ENCODE measurements at places on chromosomes 11 and 22.

- DNase-seq, result no peak
Measured at GRCh38 chr11:30567120-30567519, 19.0 kb downstream of the MPPED2 start.

- no peak for DNase-seq
Measured at GRCh38 chr11:91173701-91174100, 950.9 kb upstream of the CHORDC1 start.

GRCh38 chr11:82823647-82824619 lies 76.3 kb downstream of the PRCP start:
- no peak for DNase-seq

DNA sequence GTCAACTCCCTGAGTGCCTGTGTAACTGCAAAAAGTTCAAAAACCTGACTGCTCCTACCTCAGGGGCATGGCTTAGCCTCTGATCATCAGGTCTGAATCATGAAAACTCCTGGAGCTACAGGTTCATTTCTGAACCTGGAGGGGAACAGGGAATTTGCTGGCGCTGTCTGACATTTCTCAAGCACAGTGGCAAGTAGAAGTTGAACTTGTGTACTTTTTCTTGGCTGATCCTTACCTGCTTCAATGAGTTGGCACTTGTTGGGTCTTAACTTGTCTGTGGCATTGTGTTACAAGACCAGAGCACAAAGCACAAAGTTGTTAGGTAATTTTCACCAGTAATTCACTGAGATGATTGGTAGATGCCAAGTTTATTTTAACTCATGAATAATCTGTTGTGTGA lies 3.3 kb downstream of the TMEM109 start:
- no peak for DNase-seq

DNA sequence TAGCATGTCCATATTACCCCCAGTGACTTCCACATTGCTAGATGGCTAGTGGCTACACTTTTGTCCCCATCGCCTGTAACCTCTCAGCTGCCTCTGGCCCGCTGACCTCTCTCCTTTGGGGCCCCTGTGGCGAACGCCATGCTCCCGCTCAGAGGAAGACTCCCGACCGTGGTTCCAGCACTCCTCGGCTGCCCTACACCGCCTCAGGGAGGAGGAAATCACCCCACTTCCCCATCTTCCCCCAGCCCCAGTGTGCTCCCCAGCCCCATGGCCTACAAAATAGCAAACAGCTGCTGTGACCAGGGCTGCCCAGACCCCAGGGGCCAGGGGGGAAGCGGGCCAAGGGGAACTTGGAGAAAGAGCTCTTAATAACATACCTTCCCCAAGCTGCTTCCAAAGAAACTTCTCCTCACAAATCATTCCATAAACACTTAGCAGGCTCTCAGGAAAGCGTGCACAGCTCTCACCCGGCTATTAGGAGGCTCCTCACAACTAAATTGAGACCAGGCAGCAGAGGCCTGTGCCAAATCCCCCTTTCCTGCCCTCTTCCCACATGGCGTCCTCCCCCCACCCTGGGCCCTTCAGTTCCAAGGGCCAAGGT lies 63.5 kb upstream of the WNT11 start:
- no peak for DNase-seq

- no peak for DNase-seq
Measured at GRCh38 chr22:28016781-28017557, 97.9 kb upstream of the PITPNB start.

GRCh38 chr11:73566977-73567755 lies 30.7 kb downstream of the FAM168A start:
- DNase-seq, result no peak

DNA sequence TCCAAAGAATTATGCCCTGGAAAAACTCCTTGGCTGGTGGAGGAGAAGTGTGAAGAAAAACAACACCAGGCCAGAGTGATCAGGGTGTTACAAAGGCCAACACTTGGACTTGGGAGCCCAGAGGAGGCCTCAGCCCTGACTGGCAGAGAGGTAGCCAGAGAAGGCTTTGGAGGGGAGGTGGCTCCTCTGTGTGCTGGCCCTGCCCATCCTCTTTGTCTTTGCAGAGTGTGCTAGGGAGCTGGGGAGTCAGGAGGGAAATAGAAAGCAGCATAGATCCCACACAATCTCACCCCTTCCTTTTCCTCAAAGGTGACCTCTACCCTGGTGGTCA lies 12.0 kb upstream of the P2RY6 start:
- no peak for DNase-seq

DNA sequence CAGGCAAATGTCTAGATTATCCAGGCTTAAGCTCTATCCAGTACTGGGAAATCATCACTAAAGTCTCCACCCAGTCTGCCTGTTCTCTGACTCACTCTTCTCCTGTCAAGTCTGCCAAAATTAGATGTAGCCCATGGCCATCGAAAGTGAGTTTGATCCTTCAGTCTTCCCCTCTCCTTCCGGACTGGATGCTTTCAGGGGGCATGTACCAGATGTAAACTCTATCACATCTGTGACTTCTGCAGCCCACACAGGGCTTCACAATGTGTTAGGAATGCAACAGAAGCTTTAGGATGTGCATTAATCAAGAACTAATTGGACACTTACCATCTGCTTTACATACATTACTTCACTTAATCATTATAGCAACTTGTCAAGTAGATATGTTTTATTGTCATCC lies 12.3 kb downstream of the ME3 start:
- DNase-seq, result no peak
